ENCODE measurements at places on chromosomes 6 and 20.

GRCh38 chr20:9912858-9913434 is 74.1 kb upstream of the PAK5 start:
- DNase-seq, result no peak

DNA sequence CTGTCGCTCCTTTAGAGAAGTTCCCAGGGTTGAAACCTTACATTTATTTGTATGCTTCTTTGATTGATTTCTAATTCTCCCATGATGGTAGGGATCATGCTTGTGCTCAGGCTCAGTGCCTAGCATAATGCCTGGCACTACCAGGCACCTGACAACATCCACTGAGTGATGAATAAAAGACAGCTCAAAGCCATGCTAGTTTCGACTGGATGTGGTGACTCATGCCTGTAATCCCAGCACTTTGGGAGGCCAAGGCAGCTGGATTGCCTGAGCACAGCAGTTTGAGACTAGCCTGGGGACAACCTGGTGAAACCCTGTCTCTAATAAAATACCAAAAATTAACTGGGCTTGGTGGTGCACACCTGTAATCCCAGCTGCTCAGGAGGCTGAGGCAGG is 11.6 kb upstream of the CD164 start:
- no peak for DNase-seq

DNA sequence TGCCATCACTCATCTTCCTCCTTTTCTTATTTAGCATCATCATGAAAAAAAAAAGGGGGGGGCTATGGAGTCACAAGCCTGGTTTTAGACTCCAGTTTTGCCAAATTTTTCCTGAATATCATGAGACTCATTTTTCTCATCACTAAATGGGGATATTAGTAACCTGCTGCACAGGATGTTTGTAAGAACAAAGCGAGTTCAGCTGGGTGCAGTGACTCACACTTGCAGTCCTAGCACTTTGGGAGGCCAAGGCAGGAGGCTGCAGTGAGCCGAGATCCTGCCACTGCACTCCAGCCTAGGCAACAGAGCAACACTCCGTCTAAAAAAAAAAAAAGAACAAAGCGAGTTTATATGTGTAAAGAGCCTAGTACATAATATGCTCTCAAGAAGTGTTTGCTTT is 82.8 kb downstream of the TFAP2A start:
- DNase-seq, result no peak

GRCh38 chr6:2881423-2881822 is 21.7 kb downstream of the SERPINB9 start:
- DNase-seq, result no peak

DNA sequence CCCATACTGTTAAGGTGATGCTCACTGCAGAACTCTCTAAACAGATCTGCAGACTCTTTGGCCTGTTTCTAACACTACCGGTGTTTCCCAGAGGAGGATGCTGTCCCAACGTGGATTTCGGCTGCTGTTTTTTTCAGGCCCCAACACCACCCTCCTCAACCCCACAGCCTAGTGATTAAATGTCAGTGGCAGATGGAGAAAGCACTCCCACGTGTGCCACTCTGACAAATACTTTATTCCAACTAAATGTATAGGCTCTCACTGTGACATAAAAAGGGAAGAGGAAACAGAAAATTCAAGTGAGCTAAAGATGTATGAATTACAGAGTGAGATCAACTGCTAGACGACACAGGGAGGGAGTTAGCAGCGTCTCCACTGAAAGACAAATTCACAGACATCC is 3.6 kb downstream of the TBC1D20 start:
- no peak for DNase-seq

DNA sequence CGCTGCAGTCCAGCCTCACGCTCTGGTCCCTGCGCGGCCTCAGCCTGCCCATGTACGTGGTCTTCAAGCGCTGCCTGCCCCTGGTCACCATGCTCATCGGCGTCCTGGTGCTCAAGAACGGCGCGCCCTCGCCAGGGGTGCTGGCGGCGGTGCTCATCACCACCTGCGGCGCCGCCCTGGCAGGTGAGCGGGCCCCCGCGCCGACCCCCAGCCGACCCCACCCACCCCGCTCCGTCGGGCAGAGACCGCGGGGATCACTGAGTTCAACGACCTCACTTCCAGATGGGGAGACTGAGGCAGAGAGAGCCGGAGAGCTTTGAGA is 545 bp downstream of the SLC35D3 start:
- DNase-seq, result no peak

DNA sequence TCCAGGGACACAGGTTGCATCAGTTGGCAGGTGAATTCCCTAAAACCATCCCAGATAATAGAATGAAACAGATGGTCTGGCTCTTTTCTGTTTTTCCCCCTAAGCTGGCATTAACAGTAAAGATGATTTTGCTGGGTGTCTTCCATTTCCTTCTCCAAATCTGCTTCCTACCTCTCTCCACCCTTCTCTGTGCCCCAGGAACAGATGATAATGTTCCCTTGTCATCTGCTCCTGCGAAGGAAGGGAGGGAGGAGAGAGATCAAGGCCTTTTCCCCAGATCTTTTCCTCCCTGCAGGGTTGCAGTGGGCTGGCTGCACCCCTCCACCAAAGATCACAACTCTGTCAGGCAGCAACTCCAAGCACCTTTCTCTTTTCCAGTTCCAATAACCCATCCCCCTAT is 156.5 kb upstream of the PRDM1 start:
- no peak for DNase-seq

DNA sequence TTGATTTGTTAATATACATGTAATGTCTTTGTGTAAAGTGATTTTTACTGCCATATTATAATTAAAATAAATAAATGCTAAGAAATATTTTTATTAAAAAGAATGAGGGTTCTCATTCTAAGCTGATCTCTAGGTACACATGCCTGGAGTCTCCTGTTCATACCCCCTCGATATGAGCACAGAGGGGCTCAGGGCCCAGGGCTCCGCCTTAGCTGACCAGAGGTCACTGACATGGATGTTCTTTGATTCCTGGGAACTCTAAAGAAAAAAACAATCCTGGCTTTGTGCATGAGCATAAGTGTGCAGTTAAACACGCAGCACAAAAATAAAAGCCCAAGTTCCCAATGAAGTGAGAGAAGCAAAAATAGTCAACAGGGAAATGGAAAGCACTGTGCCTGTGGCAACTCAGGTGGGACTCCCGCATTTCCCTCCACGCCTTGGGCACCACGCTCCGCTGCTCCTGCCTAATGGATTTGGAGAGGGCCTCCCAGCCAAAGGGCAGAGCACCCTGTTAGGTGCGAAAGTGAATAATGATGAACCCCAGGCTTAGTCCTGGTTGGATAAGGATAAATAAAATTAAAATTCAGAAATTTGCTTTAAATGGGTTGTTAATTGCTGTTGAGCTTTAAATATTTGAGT is 33.3 kb upstream of the QKI start:
- DNase-seq, result no peak

DNA sequence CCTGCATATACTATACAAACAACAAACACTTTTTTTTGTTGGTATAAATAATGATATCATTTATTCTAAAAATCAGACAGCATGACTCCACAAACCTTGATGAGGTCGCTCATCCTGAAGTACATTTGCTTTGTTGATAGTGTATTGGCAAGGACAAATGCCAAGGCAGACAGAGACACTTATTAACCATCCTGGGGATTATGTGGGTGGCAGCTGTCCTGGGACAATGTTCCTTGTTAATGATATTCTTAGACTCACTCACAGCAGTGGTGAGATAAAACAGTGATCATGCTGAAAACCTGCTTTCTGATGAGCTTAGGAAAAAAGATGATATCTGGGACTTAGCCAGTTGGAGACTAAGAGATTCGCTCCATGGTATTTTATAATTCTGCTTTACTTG is 85.4 kb upstream of the OGFRL1 start:
- DNase-seq, result no peak

DNA sequence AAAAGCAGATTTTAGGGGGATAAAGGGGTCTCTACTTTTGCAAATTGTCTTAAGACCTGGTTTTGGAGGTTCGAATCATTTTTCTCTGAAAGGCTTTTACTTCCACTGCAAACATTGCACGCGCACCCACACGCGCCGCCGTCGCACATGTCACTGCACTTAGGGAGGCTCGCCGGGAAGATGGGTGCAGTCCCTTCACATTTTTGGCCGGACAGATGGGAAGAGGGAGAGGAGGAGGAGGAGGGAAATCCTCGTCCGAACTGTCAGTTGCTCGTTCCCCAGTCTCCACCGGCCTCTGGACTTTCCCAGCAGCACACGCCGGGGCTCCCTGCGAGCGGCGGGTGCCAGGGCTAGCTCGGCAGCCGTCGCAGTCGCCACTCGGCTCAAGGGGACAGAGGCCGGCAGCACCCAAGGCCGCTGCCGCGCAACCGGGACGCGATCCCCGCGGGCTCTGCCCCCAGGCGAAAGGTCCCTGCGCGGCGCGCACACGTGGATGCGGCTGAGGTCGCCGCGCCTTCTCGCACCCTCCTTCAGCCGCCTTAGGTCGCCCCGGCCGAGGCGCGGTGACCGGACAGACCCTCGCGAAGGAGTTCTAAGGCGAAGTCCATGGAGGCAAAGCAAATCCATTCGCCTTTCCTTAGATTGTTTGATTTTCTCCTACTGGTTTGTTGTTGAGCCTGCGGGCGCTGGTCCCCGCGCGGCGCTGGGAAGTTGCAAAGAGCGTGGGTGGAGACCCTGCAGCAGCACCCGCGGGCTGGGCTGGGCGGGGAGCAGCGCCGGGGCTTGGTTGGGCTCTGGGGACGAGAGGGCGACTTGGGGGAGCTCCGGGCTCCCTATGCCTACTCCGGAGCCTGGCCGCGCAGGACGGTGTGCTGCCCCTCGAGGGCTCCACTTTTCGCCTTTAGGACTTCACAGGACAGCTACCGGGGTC is 1.2 kb downstream of the MYB start:
- peak; percentile 21 for DNase-seq

GRCh38 chr6:46288835-46289234 is 118.1 kb upstream of the ENPP5 start:
- DNase-seq, result no peak

- no peak for DNase-seq
Measured at GRCh38 chr6:47203266-47203937, 106.3 kb downstream of the TNFRSF21 start.

- DNase-seq, result no peak
Measured at GRCh38 chr6:79833264-79833963, 113.9 kb downstream of the ELOVL4 start.

GRCh38 chr20:46060301-46060881 is 29.4 kb downstream of the NCOA5 start:
- no peak for DNase-seq
